ENCODE measurements at places on chromosomes 5 and 9.
A peak's percentile ranks its signal among the peaks of the same experiment; 100 is the strongest.

GRCh38 chr5:33409435-33410170, 31.2 kb upstream of the TARS1 start:
- DNase-seq, result no peak

GRCh38 chr5:5239191-5239590, 99.1 kb downstream of the ADAMTS16 start:
- no peak for DNase-seq

- peak; percentile 9 for DNase-seq
Observed at GRCh38 chr5:37208883-37209797, 40.0 kb downstream of the CPLANE1 start.

- DNase-seq, result no peak
Observed at GRCh38 chr5:151897020-151897552, 27.6 kb downstream of the GLRA1 start.

GRCh38 chr9:134833294-134833880, 47.2 kb upstream of the FCN2 start:
- no peak for DNase-seq

GRCh38 chr9:84754461-84754860, 84.9 kb downstream of the NTRK2 start:
- DNase-seq, result no peak

- no peak for DNase-seq
Observed at GRCh38 chr9:28341913-28342312, 768.6 kb upstream of the C9orf72 start.

DNA sequence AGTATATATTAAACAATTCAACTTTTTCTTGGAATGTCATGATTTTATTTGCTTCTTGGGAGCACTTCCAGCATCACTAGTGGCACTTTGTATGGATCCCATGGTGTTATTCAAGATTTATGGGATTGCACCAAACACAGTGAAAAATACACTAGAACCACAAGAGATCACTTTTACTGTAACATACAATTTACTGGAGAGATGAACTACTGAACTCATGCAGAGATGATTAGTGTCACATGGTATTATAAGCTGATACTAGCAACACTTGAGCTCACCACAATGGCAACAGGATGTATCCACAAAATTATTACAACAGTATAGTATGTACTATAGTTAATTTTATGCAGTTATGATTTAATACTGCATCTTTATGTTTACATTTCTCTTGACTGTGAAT, 16.3 kb upstream of the SLC36A2 start:
- no peak for DNase-seq

DNA sequence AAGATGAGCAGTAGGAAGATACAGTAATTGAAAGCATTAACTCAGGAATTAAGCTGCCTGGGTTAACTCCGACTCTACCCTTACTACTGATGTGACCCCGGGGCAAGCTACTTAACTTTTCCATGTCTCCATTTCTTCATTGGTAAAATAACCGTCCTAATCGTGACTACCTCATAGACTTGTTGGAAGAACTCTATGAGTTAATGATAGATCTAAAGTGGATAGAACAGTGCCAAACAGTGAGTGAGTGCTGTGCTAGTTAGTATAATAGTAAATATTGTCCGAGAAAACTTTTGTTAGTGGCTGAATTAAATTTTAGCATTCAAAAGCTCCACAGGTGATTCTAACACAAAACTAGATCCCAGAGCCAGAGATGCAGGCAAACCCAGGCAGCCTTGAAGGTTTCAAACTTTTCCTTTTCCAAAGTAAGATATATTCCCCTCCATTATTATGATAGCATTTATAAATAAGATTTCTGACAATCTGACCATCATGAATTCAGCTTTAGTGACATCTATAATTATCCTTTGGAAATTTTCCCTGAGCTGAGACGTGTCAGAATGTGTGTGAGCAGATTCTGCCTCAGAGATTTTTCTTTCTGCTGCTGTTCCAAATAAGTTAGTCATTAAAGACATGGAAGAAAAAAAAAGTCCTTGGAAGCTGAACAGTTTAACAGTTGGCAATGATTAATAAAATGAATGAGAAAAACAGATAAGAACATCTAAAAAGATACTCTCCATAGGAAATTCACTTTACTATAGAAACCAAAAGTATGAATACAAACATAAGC, 369.5 kb downstream of the PRELID2 start:
- DNase-seq, result no peak

- no peak for DNase-seq
Observed at GRCh38 chr9:31702957-31703356, 681.5 kb upstream of the ACO1 start.

GRCh38 chr9:136105398-136106135, 10.5 kb upstream of the NACC2 start:
- DNase-seq, result peak; percentile 38

DNA sequence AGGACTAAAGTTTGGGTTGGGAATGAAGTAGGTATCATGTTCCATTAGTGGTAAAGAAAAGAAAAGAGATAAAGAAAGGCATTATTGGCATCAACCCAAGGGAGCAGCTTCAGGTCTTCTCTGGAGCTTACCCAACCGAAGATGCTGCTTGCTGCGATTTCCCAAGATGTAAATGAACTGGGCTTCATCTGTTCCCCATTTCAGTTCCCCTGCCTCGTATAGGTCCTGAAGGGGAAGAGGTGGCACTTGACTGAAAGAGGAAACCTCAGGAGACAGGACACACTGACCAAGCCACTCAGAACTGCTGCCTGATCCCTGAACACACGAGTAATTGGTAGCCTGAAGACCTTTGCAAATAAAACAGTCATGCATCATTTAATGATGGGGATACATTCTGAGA, 24.6 kb downstream of the ANXA6 start:
- DNase-seq, result peak; percentile 95

DNA sequence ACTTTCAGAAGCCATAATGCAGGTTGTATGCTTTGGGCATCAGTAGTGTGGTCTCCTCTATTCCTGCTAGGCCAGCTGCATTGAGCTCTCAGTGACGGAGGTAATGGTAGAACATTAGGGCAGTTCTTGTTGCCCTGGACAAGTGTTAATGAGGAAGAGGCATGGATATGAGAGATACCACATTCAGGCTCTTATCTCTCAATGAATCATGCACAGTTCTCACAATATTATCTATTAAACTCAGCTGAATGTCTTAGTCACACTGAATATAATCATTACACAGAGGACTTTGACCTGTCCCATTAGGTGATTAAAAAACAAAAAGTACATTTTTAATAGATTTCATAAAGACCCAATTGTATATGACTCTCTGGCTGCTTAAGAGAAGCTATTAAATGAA, 76.6 kb upstream of the SSBP2 start:
- DNase-seq, result no peak

GRCh38 chr5:105638437-105638836, 2032.3 kb downstream of the EFNA5 start:
- DNase-seq, result no peak

GRCh38 chr5:113989913-113990305, 372.0 kb upstream of the KCNN2 start:
- DNase-seq, result no peak

- no peak for DNase-seq
Observed at GRCh38 chr5:52638732-52639131, 149.0 kb upstream of the ITGA1 start.

- DNase-seq, result no peak
Observed at GRCh38 chr9:9124616-9125015, 1325.0 kb upstream of the DMAC1 start.

All from inflammatory macrophage (primary cell).